CD4-positive, alpha-beta memory T cell (primary cell): ENCODE measurements at places on chromosomes 5 and 9.

- no peaks in the 10 kb centered on the region for H3K27me3 ChIP-seq
- H3K4me1 ChIP-seq: no peaks in the 10 kb centered on the region
- no peak for DNase-seq
- no peak overlapping the region for H3K4me3 ChIP-seq
- H3K27ac ChIP-seq: no peak overlapping the region
Observed at GRCh38 chr5:90131383-90132133, 278.0 kb downstream of the CETN3 start.

- DNase-seq: no peak
- no peak overlapping the region for H3K27ac ChIP-seq
- H3K4me3 ChIP-seq: no peak overlapping the region
- no peaks in the 10 kb centered on the region for H3K4me1 ChIP-seq
- H3K27me3 ChIP-seq: no peaks in the 10 kb centered on the region
- H3K36me3 ChIP-seq: no peaks in the 10 kb centered on the region
Observed at GRCh38 chr5:151283120-151283825, 20.3 kb downstream of the SLC36A3 start.

- no peak overlapping the region for H3K27ac ChIP-seq
- no peaks in the 10 kb centered on the region for H3K27me3 ChIP-seq
- no peak overlapping the region for H3K4me3 ChIP-seq
- H3K36me3 ChIP-seq: no peaks in the 10 kb centered on the region
- no peak for DNase-seq
- no peaks in the 10 kb centered on the region for H3K4me1 ChIP-seq
Observed at GRCh38 chr5:82734347-82734746, 342.8 kb downstream of the TMEM167A start.

DNA sequence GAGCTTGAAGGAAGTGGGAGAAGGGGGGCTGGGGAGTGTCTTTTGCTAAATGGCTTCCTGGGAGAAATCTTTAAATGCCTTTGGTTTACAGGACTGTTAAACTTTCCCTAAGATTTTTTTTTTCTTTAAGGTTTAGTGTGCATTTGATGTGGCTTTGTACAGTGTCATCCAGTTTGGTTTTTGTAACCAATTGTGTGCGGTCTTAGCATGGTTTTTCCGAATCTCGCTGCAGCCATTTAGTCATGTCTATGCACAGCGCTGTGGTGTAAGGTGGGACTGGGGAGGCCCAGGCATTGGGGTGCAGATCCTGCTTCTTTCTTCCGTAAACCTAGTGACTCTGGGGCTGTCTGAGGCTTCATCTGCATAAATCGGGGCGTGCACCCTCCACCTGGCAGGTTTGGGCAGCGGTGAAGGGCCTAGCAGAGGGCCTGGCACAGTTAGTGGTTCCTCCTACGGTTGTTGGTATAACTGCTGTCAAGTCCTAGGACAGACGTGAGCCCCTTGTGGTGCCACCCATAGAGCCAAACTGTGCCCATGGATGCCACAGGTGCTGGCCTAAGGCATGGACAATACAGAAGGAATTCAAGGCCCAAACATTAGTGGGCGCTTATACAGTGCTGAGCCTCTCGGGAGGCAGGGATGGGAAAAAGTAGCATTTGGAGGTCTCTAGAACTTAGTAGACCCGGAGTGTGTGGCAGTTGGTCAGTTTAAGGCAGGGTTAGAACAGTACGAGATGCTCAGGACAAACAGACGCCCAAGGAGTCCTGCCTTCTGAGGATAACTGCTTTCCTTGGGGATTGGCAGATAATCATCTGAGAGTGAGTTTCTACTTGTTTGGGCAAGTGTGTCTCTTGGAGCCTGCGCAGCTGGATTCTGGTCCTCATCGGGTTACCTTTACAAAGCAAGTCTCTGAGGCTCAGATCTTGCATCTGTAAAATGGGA is 1.5 kb downstream of the PRRC2B start:
- H3K27me3 ChIP-seq: no peaks in the 10 kb centered on the region
- peaks cover 62% of the 10 kb centered on the region for H3K4me1 ChIP-seq
- peak overlapping the region; percentile 87 for H3K4me3 ChIP-seq
- peak; percentile 83 for DNase-seq

DNA sequence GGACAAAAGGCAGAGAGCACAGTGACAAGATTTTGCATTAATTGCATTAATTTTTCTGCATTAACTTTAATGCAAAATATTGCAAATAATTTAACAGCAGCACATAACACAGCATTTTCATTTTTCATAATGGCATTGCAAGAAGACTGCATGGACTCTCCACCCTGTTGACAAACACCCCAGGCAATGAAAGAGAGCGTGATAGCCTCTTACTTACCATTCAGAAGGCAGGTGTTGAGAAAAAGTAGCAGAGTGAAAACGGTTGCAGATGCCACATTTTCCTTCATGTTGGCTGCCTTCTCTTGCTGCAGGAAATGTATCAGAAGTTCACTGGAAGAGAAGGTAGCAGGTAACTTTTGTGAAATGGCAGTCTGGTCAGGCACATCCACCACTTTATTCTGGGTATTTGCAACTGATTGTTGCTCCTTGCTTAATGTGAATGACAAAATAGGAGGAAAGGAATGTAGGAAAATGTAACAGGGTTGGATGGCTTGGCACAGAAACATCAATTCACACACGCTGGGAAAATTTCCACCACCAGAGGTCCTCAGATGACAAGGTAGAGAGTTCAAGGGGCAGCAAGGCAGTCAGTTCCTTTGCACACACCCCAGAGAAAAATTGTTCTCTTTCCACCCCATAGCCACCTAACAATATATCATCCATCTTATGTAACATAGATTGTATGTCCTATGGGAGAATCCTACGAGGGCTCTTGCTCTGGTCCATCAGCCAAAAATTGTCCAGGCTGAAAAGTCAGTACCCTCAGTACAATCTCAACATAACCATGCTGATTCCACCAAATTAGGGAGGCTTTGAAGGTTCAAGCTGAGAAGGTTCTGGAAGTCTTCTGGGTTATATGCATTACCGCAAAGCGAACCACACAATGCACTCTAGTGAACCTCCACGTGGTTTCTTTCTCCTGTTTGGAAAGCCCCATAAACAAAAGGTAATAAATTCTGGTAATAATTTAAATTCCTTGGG is 41.9 kb upstream of the AGXT2 start:
- H3K4me1 ChIP-seq: no peaks in the 10 kb centered on the region
- no peaks in the 10 kb centered on the region for H3K27me3 ChIP-seq
- H3K4me3 ChIP-seq: no peak overlapping the region
- DNase-seq: peak; percentile 53

DNA sequence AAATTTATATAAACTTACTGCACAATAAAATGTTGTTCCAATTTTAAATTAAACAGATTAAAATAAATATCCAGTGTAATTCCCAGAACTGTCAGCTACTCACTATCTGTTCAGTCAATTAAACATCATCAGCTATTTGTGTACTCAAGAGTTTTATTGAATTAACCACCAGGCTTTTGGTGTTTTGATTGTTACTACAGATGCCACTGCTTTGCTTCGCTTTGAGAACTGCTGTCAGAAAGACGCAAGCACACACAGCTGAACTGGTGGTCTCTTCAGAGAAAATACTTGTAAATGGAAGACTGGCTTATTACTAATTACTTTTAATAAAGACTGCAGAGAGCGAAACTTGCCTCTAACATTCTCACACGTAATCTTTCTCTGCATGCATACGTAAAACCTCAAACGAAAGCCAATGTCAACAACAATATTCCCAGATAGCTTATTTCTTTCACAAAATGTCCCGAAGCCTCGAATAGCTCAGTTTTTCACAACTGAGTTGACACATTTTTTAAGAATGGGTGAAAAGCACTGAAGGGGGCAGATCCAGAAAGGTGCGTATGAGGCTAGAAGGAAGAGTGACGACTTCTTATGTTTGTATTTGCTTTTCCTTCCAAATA is 259.6 kb upstream of the RPS23 start:
- H3K27ac ChIP-seq: no peak overlapping the region
- no peak for DNase-seq
- no peak overlapping the region for H3K4me3 ChIP-seq
- no peaks in the 10 kb centered on the region for H3K36me3 ChIP-seq
- no peaks in the 10 kb centered on the region for H3K4me1 ChIP-seq
- H3K27me3 ChIP-seq: no peaks in the 10 kb centered on the region

DNA sequence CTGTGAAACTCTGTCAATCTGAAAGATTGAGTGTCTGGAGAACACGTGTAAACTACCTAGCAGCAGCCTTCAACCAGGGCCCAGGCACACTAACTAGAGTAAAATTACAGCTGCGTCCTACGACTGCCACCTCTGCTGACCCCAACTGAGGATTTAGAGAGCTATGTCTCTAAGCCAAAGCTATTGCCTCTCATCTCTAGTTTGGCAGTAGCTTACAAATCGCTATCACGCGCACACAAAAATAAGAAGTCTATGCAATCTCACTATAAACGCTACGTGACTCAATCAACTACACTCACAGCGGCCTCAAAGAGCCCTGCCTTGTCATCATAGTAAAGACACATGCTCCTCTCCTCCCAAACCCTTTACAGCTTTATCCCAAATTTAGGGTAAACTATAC is 8.7 kb downstream of the PPP6C start:
- peaks cover 53% of the 10 kb centered on the region for H3K4me1 ChIP-seq
- no peak for DNase-seq
- no peak overlapping the region for H3K27ac ChIP-seq
- H3K36me3 ChIP-seq: peaks cover 3% of the 10 kb centered on the region

- no peaks in the 10 kb centered on the region for H3K36me3 ChIP-seq
- H3K4me1 ChIP-seq: peaks cover 45% of the 10 kb centered on the region
- H3K27ac ChIP-seq: no peak overlapping the region
- H3K4me3 ChIP-seq: peak overlapping the region; percentile 18
- peaks cover 72% of the 10 kb centered on the region for H3K27me3 ChIP-seq
- DNase-seq: no peak
Observed at GRCh38 chr5:93583768-93584595, 960 bp downstream of the NR2F1 start.

DNA sequence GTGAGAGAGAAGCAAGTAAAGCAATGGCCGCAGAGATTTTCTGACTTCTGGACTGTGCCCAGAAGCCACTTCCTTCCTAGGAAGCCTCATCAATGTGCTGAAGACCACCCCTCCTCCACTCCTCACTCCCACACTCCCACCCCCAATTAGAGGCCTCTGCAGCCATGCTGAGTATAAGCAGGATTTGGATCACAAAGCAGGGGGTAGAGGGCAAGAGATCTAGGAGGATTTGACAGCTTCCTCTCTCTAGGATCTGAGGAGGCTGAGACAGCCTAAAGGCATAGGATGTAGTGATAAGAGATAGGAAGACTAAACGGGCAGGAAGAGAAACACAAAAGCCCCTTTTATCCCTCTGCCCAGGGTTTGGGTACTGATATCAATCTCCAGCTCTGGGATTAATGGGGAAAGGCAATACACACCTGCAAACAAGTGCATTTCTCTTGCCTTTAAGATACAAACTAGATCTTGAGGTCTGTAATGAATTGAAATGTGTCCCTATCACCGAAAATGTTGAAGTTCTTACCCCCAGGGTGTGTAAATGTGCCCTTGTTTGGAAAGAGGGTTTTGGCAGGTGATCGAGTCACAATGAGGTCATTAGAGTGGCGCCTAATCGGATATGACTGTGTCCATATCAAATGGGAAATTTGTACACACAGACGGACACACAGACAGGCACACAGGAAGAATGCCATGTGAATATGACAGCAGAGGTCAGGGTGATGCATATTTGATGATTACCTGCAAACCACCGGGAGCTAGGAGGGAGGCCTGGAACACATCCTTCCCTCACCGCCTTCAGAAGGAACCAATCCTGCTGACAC is 28.5 kb downstream of the KCNV2 start:
- no peak overlapping the region for H3K27ac ChIP-seq
- peaks cover 1% of the 10 kb centered on the region for H3K36me3 ChIP-seq
- no peak overlapping the region for H3K4me3 ChIP-seq
- no peaks in the 10 kb centered on the region for H3K4me1 ChIP-seq
